Activated naive CD8-positive, alpha-beta T cell treated with anti-CD3 and anti-CD28 coated beads for 36 hours (primary cell): ENCODE measurements at places on chromosomes 4 and X.

- no peak for DNase-seq
These were observed 210.4 kb downstream of the SPRY1 start for GRCh38 chr4:123606946-123607542.

DNA sequence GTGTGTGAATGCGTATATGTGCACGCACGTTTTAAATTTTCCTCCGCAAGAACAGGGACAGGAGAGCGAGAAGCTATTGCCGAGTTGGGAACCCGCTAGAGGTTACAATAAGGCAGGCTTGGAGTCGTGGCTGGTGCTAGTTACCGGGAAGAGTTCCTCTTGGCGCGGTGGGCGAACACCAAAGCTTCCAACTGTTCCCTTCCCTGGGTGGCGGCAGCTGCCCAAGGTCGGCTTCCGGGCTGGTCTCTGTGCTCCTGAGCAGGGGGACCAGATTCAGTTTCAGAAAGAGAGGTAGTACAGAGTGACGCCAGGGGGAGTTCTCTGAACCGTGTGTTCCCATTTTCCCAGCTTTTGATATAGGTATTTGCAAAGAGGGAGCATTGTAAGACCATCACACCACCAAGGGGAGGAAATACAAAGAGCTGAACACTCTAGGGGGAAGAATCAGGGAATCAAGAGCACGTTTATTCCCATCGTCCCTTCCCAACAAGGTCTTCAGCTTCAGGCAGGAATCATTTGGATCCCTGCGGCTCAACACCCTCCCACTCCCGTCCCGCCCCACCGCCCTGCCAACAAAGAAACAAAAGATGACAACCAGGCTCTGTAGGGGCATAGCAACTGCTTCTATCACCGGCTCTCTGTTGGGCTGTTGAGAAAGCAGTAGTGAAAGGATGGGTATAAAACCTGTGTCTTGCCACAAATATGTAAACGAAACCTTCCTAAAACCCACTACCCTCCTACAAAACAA, 113.6 kb upstream of the TEX13C start:
- DNase-seq: no peak

DNA sequence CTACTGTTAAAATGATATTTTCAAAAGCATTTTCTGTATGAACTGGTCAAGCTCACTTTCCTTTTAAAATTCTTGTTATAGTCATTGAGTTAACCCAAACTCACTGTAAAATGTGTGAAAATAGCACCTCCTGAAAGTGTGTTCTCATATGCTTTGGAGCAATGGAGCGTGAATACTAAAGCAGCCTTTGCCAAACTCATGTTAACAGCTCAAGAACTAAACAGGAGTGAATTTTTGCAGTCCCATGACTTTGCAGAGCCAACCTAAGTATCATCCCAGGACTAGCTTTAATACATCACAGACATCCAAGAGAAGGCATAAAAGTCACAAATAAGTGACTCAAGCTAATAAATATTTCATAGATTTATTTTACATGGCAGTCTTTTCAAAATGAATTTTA, 2.3 kb downstream of the AMMECR1 start:
- DNase-seq: no peak

- DNase-seq: no peak
These were observed 135.7 kb downstream of the GPC3 start for GRCh38 chrX:133849676-133850075.

GRCh38 chrX:117957128-117957527, 159.5 kb downstream of the KLHL13 start:
- no peak for DNase-seq

GRCh38 chr4:119748853-119749252, 120.2 kb upstream of the PDE5A start:
- no peak for DNase-seq

DNA sequence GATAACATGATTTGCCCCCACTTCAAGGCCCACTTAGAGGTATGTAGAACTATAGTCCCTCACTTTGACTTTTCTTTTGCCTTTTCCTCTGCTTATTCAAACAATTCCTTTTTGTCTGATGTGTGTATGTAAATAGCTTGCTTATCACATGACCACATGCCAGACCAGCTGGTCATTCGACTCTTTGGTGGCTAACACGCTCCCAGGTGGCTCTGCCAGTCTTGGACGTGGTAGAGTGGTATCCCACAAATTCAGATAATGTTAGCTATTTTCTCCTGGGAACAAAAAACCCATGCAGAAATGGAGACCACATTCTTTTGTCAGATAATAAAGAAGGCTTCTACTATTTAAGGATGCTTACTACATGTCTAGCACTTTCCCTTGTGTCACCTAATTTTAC, 47.9 kb downstream of the ARHGAP24 start:
- no peak for DNase-seq

GRCh38 chrX:98409867-98410266, 1526.2 kb downstream of the RPA4 start:
- DNase-seq: no peak

DNA sequence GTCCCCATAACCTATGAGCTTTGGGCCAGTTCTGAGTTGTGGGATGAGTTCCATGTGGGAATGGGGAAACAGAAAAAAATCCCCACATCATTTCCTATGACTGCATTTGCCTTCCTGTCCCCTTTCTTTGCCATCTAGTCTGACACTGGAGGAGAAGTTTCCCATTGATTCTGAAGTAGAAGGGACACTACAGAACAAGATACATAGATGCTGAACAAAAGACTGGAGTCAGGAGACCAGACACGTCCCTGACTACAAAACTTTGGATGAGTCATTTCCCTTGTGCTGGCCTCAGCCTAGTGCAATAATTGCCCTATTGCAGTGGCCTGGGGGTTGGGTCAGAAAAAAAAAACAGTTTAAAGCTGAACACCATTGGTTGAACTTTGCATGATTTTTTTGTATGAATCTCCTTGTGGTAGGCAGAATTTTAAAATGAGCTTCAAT, 22.1 kb downstream of the BEX3 start:
- DNase-seq: no peak

DNA sequence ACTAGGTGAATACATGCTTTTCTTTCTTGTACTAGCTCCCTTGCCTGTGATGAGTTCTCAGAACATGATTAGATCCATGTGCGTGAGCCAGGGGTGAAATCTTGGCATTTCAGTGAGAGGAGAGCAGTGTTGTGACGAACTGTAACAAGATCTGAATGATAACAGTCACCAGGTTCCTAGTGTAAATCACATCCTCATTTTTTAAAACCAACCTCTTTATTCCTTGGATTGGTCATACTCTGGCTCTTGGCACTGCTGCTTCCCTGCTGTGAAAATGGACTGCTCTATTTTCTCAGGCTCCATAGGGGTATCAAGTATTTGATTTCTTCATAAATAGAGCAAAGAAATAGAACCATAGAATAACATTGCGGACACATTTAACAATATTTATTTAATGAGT, 206.3 kb downstream of the SLC4A4 start:
- no peak for DNase-seq

GRCh38 chr4:3747581-3747904, 18.6 kb upstream of the ADRA2C start:
- no peak for DNase-seq

DNA sequence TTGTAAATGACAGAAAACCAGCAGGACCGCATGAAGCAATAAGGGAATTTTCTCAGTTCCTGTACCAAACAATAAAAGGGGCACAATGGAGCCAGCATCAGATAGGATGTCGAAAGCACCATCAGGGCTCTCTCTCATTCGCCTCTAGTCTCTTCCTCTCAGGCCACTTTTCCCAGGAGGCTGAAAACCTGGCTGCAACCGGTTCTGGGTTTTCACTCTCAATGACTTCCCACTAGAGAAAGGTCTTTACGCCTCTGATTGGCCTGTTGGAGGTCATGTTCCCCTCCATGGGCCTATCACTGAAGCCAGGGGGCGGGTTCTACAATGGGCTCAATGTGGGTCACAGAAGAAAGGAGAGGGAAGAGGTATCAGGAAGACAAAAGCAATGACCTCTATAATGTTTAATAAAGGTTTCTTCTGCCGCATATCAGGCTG, 29.3 kb downstream of the ZNF827 start:
- no peak for DNase-seq

DNA sequence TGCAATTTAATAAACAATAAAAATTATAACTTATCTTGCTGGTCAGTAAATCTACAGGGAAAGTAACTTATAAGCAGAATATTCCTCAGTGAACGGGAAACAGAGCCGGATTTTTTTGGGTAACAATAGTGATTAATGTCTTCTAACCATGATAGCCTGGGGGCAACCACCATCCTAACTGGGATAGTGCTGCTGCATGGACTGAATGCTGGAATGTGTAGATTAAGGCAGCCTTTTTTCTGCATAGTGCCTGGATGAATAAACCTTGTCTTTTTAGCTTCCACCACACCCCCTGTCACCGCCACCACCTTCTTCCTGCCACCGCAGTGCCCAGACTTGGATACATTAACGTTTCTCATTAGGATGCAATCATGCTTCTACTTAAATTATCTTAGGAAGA, 83.6 kb upstream of the LNX1 start:
- no peak for DNase-seq

DNA sequence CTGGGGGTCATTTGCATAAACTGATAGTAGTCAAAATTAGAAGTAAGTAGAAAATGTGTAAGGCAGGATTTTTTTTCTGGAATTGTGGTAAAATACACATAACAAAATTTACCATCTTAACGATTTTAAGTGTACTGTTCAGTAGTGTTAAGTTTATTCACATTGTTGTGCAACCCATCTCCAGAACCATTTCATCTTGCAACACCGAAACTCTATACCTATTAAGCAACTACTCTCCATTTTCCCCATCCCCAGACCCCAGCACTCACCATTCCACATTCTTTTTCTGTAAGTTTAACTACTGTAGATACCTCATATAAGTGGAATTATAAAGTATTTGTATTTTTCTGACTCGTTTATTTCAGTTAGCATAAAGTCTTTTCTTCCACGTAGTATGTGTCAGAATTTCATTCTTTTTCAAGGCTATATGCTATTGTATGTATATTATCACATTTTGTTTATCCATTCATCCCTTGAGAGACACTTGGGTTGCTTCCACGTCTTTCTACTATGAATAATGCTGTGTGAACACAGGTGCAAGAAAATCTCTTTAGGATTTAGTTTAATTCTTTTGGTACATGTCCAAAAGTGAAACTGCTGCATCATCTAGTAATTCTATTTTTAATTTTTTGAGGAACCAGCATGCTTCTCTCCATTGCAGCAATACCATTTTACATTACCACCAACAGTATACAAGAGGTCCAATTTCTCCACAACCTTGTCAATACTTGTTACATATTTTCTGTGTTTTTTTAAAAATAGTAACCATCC, 39.1 kb upstream of the NSUN7 start:
- no peak for DNase-seq

GRCh38 chr4:186104890-186105646, 564 bp downstream of the FAM149A start:
- peak; percentile 10 for DNase-seq

DNA sequence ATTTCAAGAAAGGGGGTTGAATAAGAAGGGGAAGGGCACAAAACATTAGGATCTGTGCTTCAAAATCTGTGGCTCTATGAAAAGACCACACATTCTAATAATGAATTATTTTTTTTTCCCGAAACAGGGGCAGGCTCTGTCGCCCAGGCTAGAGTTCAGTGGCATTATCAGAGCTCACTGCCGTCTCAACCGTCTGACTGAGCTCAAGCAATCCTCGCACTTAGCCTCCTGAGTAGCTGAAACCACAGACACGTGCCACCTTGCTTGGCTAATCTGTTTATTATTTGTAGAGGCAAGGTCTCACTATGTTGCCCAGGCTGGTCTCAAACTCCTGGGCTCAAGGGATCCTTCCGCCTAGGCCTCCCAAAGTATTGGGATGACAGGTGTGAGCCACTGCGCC, 33.4 kb downstream of the ACSL1 start:
- DNase-seq: no peak

GRCh38 chr4:76705472-76705871, 192.5 kb downstream of the SOWAHB start:
- no peak for DNase-seq

DNA sequence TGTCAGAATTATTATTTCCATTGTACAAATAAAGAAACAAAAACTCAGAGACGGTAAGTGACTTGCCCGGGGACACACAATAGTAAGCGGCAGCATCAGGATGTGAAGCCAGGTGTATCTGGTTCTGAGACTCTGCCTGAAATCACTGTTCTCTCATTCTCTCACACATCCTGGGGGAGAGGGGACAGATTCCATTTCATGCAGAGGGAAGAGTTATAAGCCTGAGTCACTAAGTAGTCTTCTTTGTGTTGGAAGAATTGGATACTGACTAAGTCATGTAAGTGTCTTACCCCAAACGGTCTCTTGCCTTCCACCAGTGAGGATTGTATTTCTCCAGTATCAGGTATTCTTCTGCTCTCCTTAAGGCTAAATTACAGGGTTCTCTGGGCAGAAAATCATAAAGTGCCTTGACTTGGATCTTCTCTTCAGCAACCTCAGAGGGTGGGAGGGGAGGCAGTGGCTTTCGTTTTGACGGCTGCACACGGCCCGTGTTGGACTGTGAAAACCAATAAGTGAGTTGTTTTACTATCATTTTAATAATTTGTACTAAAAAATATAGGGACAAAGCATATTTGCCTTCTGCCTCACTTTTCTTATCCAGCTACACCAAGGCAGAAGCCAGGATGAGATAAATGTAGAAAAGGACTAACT, 21.9 kb downstream of the TXK start:
- DNase-seq: no peak

GRCh38 chr4:55411621-55412020, 15.9 kb downstream of the TMEM165 start:
- DNase-seq: no peak

- no peak for DNase-seq
These were observed 34.2 kb downstream of the RAI2 start for GRCh38 chrX:17826609-17827496.

GRCh38 chrX:142977128-142977914, 48.4 kb upstream of the SPANXN4 start:
- no peak for DNase-seq

DNA sequence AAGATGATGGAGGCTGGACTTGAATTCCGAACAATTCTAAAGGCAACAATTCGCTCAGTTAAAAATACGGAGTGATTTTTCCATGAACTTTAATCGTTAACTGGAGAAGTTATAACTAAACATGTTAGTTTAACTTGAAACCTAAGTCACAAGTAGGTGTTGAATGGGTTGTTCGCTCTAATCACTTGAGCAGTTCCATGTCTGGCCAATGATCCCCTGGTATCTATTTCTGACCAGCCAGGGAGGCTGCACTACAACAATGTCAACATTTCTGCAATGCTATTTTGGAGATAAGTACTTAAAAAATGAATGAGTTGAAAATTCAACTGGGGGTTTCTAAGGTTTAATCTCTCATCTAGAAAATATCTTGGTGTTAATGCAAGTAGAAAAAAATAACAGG, 112.5 kb downstream of the NR3C2 start:
- DNase-seq: no peak

GRCh38 chrX:17375367-17375636, 302 bp downstream of the NHS start:
- no peak for DNase-seq

GRCh38 chr4:72768364-72768763, 199.3 kb upstream of the ADAMTS3 start:
- no peak for DNase-seq

- no peak for DNase-seq
These were observed 123.3 kb upstream of the RAI2 start for GRCh38 chrX:17984415-17984814.

DNA sequence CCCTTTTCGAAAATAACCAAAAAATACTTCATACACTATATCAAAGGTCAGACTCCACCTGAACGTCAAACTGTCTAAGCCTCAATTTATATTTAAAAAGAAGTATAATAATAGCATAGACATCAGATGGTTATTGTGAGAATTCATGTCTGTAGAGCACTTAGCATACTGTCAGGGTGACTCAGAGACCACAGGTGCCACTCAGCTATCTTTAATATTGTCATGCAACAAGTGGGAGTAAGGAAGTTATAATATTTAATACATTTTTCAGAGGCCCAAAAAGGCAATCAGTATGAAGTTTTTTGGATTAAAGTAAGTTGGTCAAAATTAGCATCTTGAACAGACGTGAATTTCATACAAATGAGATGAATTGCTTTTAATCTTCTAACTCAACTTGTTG, 93.3 kb downstream of the PHOX2B start:
- no peak for DNase-seq
